Ureter (tissue), 1 donor: ENCODE measurements at places on chromosomes 7 and 10. TPM values are rescaled to one million over a fixed set of nuclear protein-coding genes. Genes with fewer than 3 reads are reported as not detected.

DNA sequence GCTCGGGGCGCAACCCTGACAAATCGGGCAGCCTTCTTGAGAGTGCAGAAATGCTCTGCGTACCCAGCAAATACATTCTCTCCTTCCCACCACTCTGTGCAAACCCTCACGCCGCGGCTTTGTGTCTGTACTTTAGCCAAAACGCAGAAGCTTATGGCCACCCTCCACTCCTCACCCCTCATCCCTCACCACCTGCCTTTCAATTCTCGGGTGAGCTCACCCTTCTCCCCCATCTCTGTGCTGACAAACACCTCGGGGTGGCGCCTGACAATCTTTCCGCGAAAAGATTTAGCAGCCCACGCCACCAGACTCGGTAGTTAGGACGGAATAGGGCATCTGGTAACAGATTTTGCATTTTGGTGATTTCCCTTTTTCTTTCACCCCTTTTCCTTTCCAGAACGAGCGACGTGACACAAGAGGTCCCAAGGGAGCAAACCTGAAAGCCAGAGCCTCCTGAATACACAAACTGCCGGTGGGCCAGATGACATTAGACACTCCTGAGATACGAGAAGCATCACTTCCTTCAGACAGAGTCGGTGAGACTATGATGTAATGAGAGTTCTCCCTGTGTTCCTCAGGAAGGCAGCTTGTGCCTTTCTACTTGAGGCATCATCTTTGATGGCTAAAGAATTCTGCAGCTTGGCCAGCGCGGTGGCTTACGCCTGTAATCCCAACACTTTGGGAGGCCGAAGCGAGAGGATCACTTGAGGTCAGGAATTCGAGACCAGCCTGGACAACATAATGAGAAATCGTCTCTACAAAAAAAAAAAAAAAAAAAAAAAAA lies 671 bp upstream of the ATAD1 start:
- peak; percentile 45 for DNase-seq

AKR1B15 gene
- total RNA-seq: 1.6 TPM

DNA sequence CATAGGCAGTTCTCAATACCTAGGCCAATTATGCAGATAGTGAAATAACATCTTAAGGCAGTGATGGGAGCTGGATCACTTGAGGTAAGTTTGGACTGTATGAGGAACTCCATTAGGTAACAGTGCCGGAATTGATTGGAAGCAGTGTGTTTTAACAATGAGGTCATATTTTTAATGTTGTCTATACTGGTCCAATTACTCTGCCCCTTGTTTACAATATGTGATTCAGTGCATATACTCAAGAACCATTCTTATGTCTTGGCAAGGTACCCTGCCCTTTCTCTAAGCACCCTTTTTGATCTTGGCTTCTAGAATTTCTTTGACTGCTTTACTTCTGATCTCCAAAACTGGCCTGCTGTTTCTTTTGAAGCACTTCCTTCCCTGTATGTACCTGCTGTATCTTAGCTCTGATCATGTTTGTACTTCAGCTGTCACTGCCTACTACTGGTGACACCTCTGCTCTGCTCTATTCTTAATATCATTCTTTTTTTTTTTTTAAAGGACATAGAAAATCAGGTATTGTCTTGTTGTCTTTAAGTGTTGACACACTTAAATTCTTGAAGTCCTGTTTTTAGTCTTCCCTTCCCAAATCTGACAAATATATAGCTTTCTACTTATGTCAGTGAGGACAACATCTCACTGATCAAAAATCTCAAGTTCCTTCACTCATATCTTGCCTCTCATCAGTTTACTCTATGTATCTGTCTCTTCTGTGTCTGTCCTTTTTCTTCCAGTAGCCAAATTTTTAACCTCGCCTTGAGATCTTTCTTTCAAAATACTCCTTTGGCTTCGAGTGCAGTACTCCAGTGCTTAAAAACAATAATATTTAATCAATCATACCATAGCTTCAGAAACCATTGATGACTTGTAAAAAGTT lies 46.4 kb upstream of the RPA3 start:
- no peak for DNase-seq

CD36 gene
- total RNA-seq: 25.7 TPM

GRCh38 chr10:129099486-129099885 lies 367.6 kb upstream of the MGMT start:
- DNase-seq: peak; percentile 31

DNA sequence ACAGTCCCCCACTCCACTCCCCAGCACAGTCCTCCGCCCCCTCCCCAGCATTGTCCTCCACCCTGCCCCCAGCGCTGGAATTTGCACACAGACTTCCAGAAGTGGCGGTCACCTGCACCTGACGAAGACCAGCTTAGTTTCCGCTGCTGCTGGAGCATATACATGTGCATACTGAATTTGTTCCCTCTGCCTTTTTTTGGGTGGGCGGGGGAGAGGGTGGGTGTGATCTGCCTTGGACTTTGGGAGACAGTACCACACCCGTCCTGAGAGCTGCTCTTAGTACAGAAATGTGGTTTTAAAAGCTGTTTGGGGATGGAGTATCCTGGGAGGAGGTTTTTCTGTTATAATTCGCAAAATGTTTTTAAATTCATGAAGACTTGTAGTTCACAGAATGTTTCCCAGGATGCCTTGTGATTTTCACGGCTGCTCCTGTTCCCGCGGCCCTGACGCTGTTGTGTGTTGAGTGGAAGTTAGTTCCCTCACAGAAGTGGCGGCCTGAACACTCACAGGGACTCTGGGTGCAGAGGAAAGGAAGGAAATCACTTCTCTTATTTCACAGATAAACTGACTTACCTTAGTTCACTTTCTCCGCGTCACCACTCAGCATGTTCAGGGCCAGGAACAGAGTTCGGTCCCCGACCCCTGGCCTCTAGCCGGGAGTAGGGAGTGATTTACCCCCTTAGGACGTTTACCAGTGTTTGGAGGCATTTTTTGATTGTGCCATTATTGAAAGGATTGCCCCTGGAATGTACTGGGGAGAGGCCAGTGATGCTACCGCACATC lies 18.6 kb downstream of the PFKP start:
- no peak for DNase-seq

DNA sequence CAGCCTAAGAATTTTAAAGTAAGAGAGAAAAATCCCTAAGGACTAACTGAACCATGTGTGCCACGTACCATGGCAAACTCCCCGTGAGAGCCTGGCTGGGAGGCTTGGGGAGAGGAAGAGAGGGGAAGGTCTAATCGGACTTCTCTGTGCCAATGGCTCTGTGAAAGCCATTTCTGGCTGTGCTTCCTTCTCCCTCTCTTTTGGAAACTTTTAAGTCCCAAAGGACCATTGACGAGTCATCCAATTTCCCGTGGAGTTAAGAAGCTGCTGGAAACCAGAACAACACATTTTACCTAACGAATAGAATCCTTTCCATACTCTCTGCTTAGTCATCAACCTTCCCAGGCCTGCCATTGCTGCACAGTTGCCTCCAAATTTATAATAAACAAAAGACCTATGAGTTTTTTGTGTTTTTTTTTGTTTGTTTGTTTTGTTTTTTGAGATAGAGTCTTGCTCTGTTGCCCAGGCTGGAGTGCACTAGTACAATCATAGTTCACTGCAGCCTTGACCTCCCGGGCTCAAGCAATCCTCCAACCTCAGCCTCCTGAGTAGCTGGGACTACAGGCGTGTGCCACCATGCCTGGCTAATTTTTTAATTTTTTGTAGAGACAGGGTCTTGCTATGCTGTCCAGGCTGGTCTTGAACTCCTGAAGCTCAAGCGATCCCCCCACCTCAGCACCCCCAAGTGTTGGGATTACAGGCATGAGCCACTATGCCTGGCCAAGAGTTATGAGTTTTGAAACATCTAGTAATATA lies 13.2 kb downstream of the LAMB1 start:
- DNase-seq: no peak

ADAM22 gene
- total RNA-seq: 26.4 TPM

GRCh38 chr10:71597821-71598498 lies 121.6 kb downstream of the C10orf105 start:
- peak; percentile 50 for DNase-seq

SLC18A2 gene
- total RNA-seq: 2.1 TPM

DNA sequence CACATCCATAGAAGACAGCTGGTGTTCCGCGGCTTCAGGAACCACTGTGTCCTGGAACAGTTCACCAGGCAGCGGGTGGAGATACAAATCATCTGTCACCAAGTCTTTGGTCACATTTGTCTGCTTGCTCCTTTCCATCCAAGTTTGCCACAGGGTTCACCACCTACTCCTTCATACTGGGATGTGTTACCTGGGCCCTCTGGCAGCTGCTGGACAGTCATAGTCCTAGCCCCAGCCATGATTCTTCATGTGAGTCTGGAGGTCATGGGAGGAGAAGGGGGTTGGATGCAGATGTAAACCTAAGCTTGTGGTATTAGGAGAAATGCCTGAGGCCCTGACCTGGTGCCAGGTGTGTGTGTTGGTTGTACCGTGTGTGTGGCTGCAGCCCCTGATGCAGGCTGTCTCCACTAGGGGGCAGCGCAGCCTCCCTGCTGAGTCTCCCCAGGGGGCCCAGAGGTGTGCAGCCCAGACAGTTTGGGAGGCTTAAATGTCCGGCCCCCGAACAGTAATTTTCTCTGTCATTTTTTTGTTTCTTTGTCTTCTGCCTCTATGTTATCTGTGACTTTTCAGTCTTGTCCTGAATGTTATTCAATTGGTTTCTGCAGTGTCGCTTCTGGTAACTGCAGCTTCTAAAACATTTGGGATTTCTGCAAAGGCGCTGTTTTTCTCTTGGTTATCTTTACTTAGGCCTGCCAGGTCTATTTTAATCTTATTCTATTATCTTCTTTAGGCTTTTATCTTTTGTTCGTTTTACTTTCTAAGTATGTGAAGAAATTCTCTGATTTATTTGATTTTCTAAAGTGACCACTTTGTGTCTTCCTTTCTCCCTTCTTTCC lies 14.8 kb downstream of the NPS start:
- DNase-seq: no peak

GRCh38 chr7:144437370-144438191 lies 34.1 kb upstream of the NOBOX start:
- peak; percentile 70 for DNase-seq

GRCh38 chr10:124917428-124918190 lies 24.3 kb upstream of the ZRANB1 start:
- DNase-seq: no peak

DNA sequence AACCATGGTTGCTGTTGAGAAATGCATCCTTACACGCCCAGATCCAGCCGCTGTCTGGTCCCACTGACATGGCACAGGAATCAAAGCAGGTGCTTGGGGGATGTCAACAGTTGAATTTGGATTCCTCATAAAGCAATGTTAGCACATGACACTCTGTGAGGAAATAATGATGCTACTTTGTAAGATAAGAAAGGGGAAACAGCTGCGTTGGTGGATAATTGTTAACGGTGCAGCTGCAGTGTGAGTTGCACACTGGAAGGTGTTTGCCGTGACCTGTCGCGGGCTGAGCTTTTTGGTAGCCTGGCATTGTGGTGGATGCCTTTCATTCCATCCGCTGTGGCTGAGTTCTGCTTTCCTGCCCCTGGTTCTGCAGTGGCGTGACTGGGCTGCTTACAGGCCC lies 113.9 kb downstream of the MGMT start:
- DNase-seq: no peak

- DNase-seq: no peak
These were observed 337.1 kb downstream of the RNLS start for GRCh38 chr10:88245974-88246511.

DNA sequence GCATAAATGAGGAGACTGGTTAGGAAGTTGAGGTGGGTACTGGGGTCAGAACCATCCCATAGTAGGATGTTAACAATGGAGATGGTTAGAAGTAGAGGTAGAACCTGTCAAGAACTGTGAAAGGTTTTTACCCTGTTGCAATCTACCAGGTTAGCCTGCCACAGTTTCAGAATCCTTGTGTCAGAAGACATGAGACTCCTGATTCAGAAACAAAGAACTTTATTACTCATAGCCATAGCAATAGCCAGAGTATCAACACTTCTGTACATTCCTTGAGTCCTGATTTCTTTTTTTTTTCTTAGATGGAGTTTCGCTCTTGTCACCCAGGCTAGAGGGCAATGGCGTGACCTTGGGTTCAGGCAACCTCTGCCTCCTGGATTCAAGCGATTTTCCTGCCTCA lies 200.9 kb downstream of the GRM3 start:
- DNase-seq: no peak

ASIC3 gene
- total RNA-seq: 0.34 TPM

- DNase-seq: peak; percentile 51
These were observed 1.3 kb downstream of the ANXA11 start for GRCh38 chr10:80203835-80204676.

GRCh38 chr10:82397854-82398253 lies 522.9 kb downstream of the NRG3 start:
- no peak for DNase-seq

- DNase-seq: no peak
These were observed 857 bp downstream of the CPXM2 start for GRCh38 chr10:123890756-123891143.

DNA sequence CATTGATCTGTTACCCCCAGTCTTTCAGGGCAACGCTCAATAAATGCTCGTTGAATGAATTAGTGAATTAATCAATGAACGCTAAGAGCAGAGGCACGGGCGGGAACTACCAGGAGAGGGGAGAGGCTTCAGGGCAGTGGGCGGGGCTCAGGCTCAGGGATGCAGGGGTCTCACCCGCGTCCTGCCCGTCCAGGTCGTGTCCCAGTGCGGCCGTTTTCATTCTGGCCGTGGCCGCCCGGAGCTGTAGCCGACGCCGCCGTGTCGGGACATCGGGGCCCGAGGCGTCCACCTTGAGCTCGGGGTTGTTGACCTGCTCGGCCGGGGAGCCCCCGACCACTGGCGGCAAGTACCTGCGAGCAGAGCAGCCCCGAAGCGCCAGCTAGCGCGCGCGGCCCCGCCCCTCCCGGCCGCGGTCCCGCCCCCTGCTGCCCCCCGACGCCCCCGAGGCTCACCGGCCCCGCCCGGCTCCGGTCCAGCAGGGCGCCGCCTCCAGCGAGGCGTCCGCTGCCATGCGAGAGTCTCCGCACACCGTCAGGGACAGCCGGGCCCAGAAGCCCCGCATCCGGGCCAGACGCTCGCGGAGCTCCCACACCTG lies 2.8 kb upstream of the GAL3ST4 start:
- DNase-seq: peak; percentile 44

DNA sequence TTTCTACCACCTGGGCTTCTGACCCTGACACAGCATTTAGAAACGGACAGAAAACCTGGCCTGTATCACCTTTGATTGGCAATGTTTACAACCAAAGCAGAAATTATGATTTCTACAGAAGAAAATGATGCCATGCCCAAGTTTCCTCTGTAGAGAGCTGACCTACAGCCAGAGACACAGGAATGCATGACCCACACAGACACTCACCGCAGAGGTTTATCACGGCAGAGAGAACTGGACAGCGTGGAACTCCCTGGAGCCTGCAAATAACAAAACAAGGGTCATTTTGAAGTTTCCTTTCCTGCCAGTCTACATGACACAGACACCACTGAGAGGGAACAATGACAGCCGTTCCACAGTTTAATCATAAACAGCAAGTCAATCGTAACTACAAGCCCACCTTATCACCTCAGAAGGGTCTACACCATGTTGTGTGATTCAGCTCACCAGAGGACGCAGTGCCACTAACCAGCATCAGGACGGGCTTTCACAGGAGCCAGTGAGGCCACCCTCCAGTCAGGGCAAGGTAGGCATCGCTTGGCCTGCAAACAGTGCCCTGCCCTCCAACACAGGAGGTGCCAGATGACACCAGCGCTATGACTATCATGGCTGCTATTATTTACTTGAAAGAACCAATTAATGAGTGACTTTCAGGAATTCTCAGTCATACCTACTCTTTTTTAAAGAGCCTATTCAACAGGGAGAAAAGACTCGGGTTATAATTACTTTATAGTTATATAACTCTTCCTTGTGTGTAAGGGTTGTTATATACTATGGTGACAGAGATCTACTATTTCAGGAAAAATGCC lies 139.9 kb downstream of the TNS3 start:
- DNase-seq: no peak
